Stimulated activated CD4-positive, alpha-beta T cell treated with anti-CD3 and anti-CD28 coated beads, TNF-alpha, amount 100 ng/mL, for 4 hours (primary cell): ENCODE measurements at places on chromosomes 7 and 10.

DNA sequence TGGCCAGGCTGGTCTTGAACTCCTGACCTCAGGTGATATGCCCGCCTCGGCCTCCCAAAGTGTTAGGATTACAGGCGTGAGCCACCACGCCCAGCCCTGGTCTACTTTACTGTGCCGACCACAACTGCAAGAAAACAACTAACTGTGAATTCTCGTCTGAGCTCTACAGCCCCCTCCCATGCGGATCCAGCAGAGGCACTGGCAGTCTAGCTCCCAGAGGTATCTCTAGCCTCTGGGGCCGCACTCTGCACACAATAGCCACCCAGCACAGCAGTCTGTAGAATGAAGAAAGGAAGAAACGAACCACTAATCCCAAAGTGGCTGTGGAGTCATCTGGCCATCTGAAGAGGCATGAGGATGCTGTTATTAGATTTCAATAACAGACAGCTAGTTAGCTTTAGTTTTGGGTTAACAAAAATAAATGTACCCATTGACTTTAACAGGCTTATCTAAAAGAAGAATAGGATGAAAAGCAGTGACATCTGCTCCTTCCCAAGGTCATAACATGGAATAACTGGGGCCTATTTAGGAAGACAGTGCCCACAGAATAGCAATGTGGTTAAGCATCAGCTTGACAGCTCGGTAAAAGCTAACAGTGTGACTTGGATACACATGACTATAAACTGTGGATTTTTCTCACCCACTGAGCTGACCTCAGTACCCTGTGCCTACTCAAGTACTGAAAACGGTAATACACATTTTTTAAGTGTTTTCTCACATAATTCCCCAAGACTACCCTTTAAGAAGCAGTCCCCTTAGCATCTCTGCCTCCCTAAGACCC, 131.9 kb downstream of the TNS3 start:
- no peak for DNase-seq

DNA sequence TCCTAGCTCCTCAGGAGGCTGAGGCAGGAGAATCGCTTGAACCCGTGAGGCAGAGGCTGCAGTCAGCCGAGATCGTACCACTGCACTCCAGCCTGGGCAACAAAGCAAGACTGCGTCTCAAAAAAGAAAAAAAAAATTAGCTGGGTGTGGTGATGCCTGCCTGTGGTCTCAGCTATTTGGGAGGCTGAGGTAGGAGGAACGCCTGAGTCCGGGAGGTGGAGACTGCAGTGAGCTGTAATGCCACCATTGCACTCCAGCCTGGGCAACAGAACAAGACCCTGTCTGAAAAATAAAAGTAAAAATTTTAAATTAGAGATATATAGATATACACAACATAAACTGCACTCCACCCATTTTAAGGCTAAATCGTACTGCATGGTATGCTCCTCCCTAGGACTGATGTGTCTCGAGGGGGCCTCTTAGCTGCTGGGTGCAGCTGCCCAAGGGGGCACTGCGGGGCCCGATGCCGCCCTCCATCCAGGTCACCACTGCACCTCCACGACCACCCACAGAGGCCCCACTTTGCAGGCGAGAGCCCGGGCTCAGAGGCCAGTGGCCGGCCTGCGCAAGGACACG, 40.9 kb upstream of the FOXK1 start:
- no peak for DNase-seq

DNA sequence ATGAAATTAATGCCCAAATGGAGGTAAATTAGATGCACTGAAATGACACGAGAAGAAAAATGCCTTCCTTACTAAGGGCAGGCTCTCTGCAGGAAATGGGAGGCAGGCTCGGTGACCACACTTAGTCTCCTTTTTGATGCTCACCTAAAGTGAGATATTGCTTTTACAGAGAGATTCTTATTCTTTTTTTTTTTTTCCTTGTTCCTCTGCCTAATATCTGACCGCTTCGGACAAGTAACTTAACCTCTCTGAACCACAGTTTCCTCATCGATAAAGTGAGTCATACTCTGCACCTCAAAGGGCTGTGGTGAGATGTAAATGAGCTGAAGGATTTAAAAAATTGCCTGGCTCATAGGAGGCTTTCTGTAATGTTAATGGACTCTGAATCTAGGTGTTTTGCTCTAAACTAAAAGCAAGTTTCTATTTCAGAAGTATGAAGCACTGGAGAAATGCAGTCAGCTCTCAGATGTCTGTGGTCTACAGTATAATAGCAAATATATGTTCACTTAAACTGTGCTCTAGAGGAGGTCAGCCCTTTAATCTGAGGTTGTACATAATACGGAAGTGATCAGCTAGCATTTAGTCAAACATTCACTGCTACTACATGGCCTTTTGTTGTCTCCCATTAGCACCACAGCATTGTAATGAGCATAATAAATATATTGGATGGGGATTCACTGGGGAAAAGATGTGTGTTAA, 23.2 kb downstream of the NKX2-3 start:
- no peak for DNase-seq

DNA sequence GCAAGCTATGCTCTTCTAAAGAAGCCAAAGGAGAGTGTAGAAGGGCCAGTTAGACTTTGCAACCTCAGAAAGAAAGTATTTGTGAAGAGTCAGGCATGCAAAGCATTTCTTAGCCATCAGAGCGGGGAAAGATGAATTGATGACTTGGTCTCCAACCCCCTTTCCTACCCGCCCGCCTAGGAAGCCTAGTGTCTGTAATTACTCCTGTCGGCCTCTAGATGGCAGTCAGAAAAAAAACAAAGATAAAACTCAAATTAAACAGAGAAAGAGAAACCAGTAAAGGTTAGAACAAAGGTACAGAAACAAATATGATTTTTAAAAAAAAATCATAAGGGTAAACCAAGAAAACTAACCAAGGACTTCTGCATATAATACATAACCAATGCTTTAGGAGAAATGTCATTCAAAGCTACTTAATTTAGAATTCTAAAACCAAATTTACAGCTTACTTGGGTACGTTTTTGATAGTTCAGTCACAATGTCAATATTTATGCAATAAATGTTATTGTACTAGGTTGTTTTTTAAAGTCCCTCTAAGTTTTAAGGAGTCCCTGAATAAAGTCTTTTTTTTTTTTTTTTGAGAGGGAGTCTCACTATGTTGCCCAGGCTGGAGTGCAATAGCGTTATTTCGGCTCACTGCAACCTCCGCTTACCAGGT, 97.6 kb downstream of the LYZL1 start:
- no peak for DNase-seq
